Cerebellar nuclear complex (tissue), 1 donor: ENCODE measurements at places on chromosomes 3 and 15.

DNA sequence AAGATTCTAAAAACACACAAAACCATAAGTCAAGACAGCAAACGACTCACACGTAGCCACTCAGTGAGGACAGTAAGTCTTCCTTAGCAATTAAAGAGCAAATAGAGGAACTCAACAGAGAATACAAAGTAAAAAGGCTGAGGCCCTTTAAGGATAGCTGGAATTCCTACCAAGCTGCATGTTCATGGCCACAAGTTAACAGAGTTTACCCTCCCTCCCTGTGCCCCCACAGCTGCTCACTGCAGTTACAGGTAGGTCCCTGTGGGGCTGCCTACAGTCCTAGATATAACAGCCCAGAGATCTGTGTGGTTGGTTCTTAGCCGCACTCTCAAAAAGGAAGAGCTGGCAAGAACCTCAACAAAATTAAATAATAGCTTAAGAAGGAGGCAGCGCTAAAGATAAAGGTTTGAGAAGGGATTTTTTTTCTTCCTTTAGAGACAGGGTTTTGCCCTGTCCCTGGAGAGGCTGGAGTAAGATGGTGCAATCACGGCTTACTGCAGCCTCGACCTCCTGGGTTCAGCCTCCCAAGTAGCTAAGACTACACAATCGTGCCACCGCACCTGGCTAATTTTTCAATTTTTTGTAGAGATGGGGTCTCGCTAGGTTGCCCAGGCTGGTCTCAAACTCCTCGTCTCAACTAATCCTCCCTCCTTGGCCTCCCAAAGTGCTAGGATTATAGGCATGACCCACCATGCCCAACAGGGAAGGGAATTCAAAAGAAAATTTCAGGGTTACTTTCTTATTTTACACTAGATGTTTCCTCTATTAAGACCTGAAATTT, 19.3 kb downstream of the SFMBT1 start:
- no peak for DNase-seq

- DNase-seq = no peak
These were observed 34.8 kb upstream of the RASA2 start for GRCh38 chr3:141452045-141452444.

DNA sequence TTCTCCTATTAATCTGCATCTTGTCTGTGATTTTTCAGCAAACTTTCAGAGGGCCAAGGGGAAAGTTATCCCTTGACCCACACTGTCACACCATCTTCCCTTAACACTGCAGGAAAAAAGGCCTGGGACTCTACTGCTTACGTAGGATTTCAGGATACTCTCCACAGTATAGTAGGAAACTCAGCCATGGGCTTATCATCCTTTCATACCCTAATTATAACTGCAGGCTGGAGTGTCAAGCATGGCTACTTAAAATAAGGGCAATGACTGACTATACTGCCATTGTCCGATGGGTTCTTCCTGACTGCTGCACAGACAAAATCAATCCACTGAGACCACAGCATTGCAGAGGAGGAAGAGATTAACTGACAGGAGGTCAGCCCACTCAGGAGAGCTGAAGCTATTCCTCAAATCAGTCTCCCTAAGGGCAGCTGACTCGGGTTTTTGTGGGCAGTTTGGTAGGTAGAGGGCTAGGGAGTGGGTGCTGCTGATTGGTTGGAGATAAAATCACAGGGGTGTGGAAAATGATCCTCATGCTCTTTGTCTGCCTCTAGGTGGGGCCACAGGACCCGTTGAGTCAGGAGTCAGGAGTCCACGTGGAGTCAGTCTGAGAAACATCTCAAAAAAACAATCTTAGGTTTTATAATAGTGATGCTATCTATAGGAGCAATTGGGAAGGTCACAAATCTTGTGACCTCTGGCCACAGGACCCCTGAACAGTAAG, 118.2 kb upstream of the STRIT1 start:
- no peak for DNase-seq

DNA sequence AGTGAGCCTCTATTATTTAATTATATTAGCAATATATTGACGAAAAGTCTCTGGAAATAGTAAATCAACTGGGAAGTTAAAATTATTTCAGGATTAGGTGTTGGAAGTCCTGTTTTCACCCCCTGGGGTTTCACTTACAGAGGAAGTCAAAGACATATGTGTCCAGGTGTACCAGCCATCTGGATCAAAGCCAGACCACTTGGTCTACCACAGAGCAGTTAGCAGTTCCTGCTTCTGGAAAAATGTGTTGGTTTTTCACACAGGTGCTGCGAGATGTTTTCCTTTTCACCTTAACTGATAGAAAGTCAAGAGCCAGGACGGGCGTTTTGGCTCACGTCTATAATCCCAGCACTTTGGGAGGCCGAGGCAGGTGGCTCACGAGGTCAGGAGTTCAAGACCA, 13.1 kb downstream of the MME start:
- DNase-seq = no peak

- no peak for DNase-seq
These were observed 65.9 kb downstream of the CHRNA7 start for GRCh38 chr15:32096213-32096612.

DNA sequence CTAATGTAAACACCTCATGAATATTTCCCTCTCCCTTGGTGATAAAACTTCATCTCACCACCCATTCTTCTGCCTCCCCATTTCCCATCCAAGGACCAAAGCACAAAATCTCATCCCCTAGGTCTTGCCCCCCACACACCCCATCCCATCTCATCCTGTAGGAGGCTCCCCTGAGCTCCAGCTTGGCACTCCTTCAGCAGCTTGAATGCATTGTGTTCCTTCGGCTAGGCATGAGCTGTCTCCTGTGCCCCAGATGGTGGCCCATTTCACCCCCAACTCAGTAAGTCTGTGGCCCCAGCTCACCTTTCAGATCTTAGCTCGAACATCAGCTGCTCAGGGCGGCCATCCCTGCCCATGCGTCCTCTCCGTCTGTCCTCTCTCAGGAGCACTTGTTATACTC, 203.6 kb upstream of the NR2F2 start:
- DNase-seq = no peak

- no peak for DNase-seq
These were observed 346.2 kb downstream of the ZBBX start for GRCh38 chr3:167033866-167034265.

GRCh38 chr15:82165948-82166376, 96.6 kb downstream of the EFL1 start:
- DNase-seq = no peak
